AG10803 (cell line): ENCODE measurements at places on chromosomes 1 and 21.

GRCh38 chr21:46650476-46651098, 15.1 kb downstream of the PRMT2 start:
- no peak for DNase-seq

GRCh38 chr1:161907265-161907664, 116.4 kb downstream of the OLFML2B start:
- no peak for DNase-seq

GRCh38 chr1:93874025-93874651, 4.9 kb downstream of the DNTTIP2 start:
- peak; percentile 66 for DNase-seq

DNA sequence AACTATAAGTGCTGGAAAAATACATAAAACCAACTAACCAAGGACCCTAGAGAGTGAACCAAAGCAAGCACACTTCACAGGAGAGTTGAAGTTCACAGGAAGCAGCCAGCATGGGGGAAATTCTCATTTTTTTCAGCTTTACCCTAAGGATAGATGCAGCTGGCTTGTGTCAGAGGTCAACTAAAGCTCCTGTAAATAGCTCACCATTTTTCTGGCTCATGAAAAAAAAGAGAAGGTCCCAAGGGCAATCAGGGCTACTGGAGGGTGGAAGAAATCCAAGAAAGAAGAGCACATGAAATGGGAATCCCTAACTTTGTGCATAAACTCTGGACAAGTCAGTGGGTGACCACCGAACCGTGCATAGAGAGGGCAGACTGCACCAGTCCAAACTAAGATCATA, 58.3 kb downstream of the KCNJ15 start:
- DNase-seq: no peak

- DNase-seq: no peak
Observed at GRCh38 chr1:13646521-13646920, 53.5 kb upstream of the PRDM2 start.

DNA sequence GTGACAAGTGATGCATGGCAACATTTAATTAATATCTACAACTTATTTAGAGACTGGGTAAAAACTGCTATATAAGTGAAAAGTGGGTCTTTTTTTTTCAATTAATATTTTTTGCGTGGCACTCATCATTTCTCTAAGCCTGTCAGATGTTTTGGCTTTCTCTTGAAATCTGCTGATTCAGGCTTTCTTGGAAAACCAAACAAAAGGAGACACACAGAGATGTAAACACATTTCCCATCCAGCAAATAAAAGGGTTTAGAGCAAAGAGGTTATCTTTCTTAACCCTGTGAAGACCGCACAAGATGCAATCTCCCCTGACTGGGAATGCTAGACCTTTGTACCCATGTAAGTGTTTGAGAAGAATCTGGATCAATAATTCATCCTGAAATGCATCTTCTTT, 48.7 kb upstream of the PLXNA2 start:
- no peak for DNase-seq

- DNase-seq: no peak
Observed at GRCh38 chr21:46641656-46642055, 6.2 kb downstream of the PRMT2 start.

DNA sequence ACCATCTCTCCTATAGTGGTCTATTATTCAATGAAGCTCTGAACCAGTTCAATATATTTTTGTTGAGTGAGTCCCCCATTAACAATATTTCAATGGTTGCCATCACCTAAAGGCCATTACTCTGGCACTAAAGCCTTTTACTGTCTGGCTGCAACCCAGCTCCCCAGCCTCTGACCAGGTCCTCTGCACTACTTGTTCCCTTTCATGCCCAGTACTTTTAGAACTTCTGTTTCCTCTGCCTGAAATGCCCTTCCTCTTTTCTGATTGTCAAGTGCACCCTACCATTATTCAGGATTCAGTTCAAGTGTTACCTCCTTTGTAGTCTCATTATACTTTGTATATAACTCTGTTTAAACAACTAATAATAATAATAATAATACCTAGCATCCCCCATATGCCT, 30.4 kb upstream of the ZFYVE9 start:
- no peak for DNase-seq
